ENCODE measurements at places on chromosomes 6 and 20.

- DNase-seq = no peak
Measured at GRCh38 chr6:45743028-45743615, 272.5 kb downstream of the CLIC5 start.

- no peak for DNase-seq
Measured at GRCh38 chr6:19354181-19354580, 483.0 kb upstream of the ID4 start.

DNA sequence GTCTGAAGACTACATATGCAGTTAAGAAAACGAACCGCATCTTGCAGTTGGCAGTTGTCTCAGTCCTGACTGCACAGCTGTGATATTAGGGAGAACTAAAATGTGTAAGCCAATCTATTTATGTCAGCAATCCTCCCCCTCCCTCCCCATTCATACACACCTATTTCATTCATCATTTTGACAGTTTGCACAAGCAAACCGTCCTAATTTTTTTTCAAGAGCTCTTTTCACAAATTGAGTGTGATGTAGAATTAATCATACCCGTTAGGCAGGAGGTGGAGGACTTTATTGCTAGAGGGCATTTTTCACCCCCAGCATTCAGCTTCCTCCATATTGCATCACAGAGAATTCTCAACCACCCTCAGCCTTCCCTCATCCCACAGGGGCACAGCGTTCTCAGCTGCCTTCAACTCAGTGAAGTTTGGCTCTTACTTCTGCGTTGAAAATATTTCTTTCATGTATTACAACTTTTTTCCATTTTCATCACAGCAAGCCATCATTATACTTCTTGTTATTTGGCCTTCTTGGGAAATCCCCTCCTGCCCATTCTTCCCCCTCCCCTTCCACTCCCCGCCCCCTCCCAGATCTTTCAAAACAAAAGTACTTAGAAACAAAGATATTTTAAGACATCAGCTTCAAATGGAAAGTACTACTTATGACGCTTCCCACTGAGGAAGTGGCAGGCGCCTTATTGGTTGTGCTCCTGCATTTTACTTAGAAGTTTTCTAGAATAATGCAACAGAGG lies 37.5 kb downstream of the NOX3 start:
- DNase-seq = peak; percentile 93

DNA sequence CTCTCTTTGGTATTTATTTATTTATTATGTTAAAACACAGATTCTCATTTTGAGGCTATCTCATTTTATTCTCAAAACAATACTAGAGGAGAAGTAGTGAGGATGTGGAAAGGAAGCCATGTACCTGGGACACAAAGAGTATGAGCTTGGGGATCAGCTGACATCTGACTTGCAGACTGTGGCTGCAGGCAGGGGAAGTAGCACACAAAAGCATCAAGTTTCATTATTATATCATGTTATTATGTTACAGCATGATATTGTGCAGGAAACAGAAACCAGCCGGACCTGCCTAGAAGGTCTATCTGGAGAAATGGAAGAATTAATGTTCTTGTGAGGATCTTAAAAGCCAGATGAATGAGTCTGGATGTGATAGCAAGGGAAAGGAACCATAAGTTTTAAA lies 248.2 kb downstream of the KHDC1L start:
- DNase-seq = no peak

- DNase-seq = no peak
Measured at GRCh38 chr6:27617700-27618689, 145.1 kb upstream of the ZNF184 start.

DNA sequence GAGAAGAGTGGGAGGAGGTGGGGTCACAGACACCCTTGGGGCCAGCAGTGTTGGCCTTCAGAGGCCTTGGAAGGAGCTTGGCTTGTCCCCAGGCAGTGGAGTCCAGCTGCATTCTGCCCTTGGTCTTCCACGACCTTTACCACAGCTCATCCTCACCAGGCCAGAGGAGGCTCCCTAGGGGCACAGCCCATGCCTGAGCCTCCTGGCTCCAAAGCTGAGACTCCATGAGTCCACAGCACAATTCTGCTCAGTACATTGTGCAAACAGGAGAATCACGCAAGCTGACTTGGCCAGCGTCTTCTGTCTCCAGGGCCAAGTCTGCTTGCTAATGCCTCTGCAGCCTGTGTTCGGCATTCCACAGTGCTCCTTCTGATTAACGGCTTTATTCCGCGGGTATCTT lies 337.2 kb downstream of the SMOC2 start:
- DNase-seq = no peak

DNA sequence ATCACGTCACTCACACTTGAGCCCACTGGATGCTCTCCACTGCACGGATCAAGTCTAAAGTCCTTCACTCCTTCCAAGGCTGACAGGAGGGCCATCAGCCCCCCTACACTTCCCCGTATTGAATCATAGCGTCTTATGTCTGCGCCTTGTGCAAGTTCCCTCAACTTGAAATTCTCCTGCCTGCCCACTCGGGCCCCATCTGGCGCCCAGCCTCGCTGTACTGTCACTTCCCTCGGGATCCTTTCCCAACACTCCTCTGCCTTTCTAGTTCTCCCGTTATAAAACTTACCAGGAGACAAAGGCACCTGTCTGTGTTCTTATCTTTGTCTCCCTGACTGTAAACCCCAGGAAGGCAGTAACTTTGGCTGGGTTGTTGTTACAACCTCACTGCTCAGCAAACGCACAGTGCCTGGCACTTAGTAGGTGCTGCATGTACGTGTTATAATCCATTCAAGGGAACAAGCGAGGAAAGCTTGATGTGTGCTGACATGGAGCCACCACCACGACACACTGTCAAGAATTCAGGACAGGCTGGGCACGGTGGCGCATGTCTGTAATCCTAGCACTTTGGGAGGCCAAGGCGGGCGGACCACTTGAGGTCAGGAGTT lies 33.8 kb upstream of the ZFAND3 start:
- no peak for DNase-seq

DNA sequence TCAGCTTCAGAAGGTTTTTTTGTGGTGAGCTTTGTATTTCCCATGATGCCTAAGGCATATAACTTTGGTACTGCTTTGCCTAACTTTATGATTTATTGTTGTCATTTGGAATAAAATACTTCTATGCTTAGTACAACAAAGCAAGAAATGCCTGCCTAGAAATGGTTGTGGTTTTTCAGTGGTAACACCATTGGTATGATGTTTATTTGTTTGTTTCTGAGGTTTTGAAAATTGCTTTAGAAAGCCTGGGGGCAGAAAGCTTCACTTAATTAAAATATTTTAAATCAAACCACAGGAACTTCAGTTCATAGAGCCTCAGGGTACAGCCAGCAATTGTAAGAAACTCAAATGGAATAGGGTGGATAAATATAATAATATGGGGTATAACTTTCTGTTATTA lies 351.2 kb upstream of the MAP3K7 start:
- no peak for DNase-seq

GRCh38 chr20:48260129-48260756 lies 475.0 kb upstream of the SULF2 start:
- DNase-seq = no peak

- DNase-seq = no peak
Measured at GRCh38 chr6:162940426-162940825, 212.7 kb downstream of the PACRG start.

DNA sequence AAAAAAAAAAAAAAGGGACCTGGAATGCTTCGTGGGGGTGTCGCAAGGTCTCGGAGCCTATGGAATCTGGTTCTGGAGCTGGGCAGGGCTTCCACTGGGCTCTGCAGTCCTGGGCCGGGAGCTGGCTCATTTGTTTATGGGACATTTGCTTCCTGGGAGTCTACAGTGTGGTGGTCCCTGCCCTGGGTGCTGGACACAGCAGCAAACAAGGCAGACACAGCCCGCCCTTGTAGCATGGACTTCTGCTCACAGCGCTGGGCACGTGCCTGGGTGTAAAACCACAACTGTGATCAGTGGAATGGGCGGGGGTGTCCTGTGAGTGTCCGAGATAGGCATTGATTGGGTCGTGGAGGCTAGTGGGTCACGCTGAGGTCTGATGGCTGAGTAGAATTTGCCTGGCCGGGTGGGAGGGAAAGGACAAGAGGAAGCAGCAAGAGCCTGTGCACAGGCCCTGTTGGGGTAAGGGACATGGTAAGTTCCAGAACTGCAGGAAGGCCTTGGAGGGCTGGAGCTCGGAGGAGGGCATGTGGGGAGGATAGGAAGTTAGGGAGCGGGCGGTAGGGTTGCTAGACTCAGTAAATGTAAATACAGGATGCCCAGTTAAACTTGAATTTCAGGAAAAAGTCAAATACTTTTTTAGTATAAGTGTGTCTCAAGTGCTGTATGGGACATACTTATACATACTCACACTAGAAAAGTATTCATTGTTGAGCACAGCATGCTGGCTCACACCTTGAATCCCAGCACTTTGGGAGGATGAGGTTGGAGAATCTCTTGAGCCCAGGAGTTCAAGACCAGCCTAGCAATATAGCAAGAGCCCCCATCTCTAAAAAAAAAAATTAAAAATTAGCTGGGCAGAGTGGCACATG lies 61.3 kb upstream of the PMEPA1 start:
- no peak for DNase-seq
